ENCODE measurements at places on chromosomes 12 and 14.
A peak's percentile ranks its signal among the peaks of the same experiment; 100 is the strongest.

DNA sequence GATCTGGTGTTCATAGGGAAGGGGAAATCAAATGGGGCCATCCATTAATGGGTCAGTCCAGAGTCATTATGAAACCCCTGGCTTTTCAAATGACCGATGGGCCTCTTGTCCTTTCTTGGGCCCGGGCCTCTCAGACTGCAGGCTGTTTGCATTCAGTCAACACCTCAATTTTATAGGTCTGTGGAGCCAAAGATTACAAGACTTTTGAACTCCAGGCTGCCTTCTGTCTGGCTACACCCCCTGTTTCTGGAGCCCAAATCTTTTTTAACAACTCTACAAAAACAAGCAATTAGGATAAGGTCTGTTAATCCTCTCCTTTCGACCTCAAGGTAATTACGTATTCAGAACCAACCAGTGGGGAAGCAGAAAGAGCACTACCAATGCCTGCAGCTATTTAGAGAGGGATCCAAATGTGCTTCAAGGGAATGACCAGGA, 35.6 kb downstream of the DUSP6 start:
- DNase-seq, result peak; percentile 10

GRCh38 chr12:46356655-46357437, 15.7 kb downstream of the SLC38A2 start:
- DNase-seq, result no peak

DNA sequence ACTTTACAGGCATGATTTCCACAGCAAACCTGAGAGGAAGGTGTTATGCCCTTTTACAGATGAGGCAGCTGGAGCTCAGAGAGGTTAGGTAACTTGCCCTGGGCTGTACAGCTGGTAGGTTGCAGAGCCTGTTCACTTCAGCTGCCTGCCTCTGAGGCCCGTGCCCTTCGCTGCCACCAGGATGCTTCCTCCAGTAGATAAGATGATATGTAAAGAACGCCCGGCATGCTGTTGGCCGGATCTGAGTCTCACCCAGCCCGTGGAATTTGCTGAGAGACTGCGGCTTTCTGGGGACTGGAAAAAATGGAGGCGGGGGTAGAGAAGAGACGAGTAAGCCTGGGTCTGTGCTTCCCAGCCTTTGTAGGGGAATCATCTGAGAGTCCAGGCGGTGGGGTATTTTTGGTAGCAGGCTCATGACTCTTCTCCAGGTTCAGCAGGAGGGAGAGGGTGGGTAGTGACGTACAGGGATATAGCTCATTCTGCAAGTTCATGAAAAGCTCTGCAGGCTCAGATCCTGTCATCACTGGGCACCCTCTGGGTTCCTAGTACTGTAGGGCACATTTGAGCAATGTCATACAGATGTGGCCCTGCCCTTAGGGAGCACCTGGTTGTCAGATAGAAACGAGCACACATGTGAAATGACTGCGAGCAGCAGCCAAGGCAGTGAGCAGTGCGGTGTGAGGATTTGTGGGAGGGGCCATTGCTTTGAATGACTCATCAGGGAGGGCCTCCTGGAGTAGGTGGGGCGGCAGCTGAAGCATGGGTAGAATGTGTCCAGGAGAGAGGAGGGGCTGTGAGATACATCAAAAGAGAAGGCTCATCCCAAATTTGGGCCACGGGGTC, 159.4 kb downstream of the TSPAN9 start:
- DNase-seq, result no peak

DNA sequence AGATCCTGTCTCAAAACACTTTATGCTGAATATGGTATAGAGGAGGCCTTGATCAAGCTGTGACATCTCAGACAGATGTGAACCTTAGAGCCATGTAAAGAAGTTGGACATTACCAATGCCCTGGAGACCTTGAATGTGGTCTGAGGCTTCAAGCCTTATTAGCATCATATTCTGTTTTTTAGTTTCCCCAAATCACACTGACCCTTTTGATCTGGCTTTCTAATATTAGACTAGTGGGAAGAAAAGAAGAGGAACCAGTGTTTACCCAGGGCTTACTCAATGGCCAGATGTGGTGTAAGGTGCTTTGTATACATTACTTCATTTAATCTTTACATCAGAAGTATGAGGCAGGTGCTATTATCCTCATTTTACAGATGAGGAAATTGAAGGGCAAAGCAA, 10.6 kb upstream of the TBPL2 start:
- DNase-seq, result no peak

DNA sequence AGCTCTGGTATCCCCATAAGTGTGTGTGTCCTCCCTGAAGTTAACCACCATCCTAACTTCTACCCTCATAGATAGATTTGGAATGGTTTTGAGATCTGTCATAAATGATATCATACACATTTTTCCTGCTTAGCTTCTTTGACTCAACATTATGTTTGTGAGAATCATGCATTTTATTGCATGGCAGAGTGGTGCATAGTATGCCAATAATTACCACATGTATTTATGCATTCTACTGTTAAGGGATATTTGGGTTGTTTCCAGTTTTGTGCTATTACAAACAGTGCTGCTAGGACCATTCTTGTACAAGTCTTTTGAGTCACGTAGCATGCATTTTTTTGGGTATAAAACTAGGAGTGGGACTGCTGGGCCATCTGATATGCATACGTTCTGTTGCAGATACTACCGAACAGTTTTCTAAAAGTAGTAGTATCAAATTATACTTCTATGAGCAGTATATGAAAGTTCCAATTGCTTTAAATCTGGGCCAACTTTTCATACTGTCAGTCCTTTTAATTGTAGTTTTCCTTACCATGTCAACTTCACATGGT, 13.4 kb downstream of the GRIP1 start:
- no peak for DNase-seq

DNA sequence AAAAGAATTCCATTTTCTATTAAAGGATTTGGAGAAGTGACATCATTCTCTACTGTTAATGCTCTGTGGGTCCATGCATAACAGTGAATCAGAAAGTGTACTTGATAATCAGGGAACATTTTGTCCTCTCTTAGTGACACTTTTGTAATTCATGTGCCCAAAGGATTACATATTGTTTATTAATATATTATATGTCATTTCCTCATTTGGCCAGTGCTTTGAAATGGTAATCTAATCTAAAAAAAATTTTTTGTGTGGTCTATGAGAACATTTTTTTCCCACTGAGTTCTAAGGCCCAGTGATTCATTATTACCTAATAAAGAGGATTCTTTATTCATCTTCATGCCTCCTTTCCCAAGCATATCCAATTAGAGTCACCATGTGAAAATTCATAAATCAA, 79.7 kb upstream of the MYF6 start:
- no peak for DNase-seq

DNA sequence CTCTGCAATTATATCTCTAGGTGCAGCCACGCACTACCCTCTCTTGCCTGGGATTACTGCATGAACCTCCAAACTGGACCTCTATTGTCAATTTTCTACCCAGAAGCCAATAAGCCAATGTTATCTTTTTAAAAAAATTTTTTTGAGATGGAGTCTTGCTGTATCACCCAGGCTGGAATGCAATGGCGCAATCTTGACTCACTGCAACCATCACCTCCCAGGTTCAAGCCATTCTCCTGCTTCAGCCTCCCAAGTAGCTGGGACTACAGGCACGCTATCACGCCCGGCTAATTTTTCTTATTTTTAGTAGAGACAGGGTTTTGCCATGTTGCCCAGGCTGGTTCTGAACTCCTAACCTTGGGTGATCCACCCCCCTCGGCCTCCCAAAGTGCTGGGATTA, 11.2 kb upstream of the PXN start:
- DNase-seq, result no peak

- no peak for DNase-seq
These were observed 665.9 kb downstream of the BCL11B start for GRCh38 chr14:98606041-98606640.

DNA sequence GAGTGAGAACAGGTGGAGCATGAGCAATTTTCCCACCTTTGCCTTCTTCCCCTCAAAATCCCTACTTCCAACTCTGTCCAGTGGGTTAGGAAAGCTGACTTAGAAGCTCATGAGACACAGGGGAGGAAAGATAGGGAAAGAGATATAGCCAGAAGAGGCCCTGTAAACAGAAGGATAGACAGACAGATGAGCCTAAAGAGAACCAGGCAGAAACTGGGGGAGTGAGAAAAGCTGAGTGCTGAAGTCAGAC, 5.0 kb downstream of the AJUBA start:
- no peak for DNase-seq

DNA sequence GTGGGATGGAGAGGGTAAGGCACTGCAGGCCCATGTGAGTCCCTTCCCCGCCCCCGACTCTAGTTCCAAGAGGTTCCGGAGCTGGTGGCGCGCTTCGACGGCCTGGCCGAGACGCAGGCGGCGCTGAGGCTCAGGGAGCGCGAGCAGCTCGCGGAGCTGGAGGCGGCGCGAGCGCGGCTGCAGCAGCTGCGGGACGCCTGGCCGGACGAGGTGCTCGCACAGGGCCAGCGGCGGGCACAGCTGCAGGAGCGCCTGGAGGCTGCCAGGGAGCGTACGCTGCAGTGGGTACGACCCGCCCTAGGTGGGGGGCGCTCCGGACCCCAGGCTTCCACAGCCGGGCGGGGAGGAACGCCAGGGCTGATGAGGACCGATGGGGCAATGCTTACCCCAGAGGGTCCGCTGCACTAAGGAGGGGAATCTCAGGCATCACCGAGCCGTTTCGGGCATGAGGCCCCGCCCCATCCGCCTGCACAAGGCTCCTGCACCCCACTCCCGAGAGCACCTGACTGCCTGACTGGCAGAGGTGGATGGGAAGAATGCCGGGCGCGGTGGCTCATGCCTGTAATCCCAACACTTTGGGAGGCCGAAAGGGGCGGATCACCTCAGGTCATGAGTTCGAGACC, 4.9 kb downstream of the CFAP73 start:
- DNase-seq, result peak; percentile 9

DNA sequence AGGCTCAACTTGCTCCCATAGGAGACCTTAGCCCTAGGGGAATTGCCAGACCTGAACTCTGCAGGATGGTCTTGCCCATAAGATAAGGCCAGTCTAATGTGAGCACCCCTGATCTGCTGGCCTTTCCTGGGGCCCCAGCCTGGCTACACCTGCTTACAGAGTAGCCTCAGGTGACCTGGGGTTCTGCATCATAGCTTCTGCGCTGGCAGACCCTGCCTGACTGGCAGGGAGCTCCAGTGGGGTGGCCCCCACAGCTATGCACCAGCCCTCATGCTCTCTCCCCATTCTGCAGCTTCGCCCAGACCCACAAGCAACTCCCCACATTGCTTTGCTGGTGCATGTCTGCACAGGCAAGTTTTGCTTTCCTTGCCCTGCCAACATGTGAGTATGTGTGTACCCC, 371.3 kb upstream of the CLEC14A start:
- no peak for DNase-seq

DNA sequence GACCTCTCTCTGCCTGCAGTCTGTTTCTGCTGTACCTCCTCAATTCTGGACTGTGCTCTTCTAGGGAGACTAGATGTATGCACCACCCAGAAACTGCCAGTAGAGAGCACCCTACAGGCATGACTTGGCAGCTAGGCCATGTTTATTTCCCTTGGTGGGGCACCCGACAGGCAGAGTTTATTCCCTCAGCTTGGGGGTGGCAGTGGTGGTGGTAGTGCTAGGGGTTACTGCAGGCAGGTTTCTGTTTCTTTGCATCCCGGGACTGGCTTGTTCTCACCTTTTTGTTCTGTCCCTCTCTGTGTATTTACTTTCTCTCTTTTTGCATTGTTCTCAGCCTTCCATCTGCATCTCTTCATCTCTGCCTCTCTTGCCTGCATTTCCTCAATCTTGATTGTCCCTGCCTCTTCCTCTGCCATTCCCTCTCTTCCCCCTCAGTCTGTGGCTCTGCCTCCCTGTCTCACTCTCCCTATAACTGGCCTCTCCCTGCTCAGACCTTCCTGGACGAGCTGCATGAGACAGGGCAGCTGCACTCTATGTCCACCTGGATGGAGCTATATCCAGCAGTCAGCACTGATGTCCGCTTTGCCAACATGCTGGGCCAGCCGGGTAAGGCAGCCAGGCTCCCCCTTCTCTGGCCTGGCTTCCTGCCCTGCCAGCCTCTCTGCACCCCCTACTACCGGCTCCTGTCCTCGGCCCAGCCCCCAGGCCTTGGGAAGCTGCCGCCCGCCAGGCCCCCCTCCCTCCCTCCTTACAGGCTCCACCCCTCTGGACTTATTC, 13.8 kb downstream of the PRPF40B start:
- peak; percentile 25 for DNase-seq

DNA sequence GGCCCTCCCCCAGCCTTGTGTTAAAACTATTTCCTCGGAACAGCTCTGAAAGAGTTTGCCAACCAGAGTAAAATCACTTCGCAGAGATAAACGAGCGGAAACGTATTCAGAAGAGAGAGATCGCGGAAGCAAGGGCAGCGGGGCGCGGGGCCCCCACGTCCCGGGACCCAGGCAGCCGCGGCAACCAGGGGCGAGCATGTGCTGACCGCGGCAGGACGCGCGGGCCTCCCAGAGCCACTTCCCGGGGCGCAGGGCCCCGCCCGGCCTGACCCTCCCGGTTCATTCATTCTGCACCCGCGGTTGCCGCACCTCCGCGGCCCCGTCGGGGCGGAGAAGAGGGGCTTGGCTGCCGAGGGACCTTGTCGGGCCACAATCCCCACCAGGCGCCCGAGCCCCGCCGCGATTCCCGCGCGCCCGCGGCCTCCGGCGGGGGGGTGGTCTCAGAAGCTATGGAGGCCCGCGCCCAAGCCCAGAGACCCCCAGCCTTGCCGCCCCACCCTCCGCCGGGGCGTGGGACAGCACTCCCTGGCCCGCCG, 598 bp downstream of the UBE2N start:
- no peak for DNase-seq

DNA sequence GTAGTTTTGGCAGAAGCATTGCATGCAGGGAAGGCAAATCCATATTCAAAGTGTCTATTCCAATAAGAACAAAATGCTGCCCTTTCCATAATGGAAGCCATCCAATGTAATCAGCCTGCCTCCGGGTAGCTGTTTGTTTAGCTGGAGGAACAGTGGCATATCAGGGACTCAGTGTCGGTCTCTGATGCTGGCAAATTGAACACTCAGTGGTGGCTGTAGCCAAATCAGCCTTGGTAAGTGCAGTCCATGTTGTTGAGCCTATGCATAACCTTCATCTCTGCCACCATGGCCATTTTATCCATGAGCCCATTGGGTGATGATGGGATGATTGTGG, 147.8 kb upstream of the MAX start:
- no peak for DNase-seq

GRCh38 chr12:54661048-54661447, 12.9 kb upstream of the DCD start:
- no peak for DNase-seq

DNA sequence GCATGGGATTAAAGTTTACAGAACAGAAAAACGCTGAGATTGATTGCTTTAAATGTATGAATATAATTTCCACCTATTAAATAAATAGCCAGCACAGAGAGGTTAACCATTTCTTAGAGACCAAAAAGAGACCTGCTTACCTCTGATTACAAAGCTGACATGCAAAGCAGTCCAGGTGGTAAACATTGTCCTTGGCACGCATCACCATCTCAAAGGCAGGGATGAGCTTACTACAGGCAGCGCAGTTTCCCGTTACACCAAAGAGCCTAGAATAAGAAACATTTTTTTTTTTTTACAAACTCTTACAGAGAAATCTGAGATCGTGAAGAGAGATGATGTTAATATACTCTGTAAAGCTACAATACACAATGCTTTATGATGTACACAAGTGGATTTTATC, 45.7 kb downstream of the LMO3 start:
- no peak for DNase-seq

Data from NCI-H2227 treated with DMSO at 0.1 percent for 48 hours (cell line).